ENCODE measurements at places on chromosomes 3 and 15.

DNA sequence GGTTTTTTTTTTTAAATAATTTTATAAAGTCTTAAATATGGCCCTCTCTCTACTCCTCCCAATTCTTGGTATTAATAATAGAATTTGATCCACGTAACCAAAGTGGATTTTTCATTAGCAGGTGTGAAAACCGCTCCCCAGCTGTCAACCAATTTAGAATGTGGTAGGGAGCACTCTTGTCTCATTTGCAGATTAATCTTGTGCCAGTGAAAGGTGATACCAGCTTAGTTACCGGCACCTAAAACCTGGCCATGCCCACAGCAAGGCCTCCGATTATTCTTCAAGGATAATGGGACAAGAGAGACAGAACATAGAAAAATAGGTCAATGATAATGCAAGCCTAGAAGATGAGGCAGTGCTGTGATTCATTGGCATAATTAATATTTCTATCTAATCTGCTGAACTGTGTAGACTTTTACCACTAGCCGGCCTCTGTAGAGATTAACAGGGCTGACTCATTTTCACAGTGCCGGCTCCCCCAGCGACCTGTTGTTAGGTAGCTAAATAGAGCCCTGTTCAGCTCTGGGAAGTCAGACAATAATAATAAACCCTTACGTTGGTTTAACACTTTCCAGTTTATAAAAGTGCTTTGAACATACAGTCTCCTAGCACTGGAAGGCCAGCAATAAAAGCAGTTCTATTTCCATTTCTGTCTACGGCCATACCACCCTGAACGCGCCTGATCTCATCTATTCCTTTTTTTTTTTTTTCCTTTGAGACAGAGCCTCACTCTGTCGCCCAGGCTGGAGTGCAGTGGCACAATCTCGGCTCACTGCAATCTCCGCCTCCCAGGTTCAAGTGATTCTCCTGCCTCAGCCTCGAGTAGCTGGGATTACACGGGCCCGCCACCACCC lies 102.9 kb downstream of the SHQ1 start:
- no peak for DNase-seq

- no peak for DNase-seq
Observed at GRCh38 chr3:135097276-135097946, 302.4 kb downstream of the EPHB1 start.

DNA sequence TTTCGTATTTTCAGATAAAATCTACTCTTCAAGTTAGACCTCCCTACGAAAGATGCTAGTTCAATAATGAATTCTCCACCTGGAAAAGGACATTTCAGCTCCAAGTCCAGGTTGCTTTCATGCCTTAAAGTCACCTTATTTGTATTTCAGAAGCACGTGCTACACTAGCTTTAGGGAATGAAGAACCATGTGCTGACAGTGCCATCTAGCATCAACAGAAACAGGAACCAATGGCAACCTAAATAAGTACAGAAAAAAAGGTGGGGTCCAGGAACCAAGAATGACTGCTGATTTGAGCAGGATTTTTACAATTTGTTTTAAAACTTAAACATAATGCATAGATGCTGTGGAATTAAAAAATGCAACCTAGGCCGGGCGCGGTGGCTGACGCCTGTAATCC lies 77.6 kb upstream of the SNRPN start:
- no peak for DNase-seq

DNA sequence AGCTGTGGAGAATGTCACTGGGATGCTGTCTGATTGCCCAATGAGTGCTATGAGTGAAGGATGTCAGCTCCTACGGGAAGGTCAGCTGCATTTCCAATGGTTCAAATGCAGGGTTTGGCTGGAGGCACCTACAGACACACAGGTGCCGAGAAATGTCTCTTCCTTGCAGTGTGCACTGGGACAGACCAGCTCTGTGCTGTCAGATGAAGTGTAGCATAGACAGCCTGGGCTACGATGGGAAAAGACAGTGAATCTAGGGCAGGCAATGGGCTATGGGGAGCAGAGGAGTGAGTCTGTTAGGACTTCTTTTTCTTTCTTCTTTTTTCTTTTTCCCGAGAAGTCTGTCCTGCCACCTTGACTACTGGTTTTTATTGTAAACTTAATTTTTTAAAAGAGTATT lies 223.1 kb upstream of the EOMES start:
- no peak for DNase-seq

DNA sequence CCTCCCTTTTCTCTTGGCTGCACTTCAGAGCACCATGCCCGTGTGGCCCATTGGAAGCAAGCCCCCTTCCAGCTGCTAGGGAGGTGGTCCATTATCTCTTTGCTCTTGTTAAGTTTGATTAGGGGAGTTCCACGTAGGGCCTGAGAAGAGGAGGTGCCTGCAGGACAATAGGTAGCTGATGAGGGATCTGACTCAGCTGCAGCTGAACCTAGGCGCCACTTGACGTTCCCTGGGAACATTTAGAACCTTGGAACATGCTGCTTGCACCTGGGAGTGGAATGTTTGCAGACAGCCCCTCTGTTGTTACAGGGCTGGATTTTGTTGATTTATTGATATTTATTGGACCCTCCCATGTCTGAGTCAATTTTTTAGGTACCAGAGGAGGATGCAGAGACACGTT lies 4.7 kb downstream of the SMAD3 start:
- no peak for DNase-seq

- peak; percentile 37 for DNase-seq
Observed at GRCh38 chr3:192467230-192468140, 259.9 kb downstream of the FGF12 start.

GRCh38 chr3:16272588-16272987 lies 7.6 kb downstream of the OXNAD1 start:
- no peak for DNase-seq

DNA sequence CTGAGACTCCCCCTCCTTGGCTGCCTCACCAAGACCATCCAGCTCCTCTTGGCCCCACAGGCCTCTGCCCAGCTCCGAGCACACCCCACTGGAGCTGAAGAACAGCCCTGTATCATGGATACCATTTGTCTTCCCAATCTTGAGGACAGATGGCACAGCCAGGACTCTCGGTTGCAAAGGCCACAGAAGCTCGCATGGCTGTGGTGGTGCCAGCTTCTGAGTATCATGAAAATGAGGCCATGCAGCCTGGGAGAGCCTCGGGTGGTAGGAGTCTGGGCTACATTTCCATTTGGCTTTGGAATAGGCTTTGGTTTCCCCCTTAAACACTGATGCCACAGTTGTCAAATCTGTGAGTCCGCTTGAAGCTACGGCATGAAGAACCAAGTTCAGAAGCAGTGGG lies 106.6 kb downstream of the SEMA5B start:
- no peak for DNase-seq

DNA sequence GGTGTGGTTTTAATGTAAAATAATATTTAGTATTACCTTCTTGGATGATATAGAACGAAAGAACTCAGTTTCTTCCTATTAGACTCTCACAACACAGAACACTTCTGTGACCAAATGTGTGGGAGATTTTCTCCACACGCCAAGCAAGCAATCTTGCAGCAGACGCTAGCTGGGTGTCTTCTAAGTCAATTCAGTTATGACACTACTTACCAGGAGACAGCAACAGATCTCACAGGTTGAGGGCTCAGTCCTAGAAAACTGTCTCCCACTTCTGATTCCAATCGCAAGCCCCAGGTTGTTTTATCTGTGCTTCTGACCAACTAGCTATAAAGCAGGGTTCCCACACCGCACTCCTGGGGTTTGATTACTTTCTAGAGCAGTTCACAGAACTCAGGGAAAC lies 41.2 kb downstream of the HERC1 start:
- no peak for DNase-seq

- no peak for DNase-seq
Observed at GRCh38 chr15:25712192-25712960, 150.8 kb downstream of the ATP10A start.

GRCh38 chr3:48157950-48158376 lies 30.3 kb downstream of the CDC25A start:
- DNase-seq = peak; percentile 41

GRCh38 chr15:28991236-28992171 lies 105.7 kb downstream of the APBA2 start:
- no peak for DNase-seq

GRCh38 chr15:57550640-57551039 lies 41.1 kb upstream of the MYZAP start:
- DNase-seq = no peak

GRCh38 chr3:115999001-115999585 lies 375.8 kb downstream of the GAP43 start:
- no peak for DNase-seq

DNA sequence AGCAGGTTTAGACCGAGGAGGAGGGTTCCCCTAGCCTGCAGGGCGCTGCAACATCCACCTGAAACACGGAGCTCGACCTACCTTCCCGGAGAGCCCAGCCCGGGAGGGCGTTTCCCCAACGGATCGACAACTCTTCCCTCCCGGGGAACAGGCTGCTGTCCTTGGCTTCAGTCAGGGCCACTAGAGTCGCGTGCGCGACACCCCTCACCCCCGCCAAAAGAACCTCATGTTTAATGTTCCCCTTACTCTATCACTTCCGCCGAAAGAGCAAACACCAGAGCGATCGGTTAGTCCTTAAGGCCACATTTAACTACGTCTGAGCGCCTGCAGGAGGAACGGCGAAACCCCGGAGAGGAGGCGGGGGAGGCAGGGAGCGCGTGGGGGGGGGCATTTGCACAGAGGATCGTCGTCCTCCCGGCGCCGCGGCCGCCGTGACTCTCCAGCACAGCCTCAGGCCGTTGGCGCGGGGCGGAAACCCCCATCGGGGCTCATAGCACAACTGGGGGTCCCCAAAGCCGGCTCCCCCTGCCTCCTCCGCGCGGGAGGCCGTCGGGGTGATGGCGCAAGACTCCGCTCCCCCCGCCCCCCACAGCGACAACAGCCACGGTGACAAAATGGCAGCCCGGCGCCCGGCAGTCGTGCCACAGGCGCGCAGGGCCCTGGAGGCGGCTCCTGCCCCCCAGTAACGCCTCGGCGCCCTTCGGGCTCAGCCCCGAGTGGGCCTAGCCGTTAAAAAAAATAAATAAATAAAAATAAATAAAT lies 3.2 kb downstream of the ANP32A start:
- DNase-seq = peak; percentile 49

GRCh38 chr15:45863881-45864580 lies 229.2 kb downstream of the SQOR start:
- DNase-seq = no peak

GRCh38 chr15:66251790-66252684 lies 1.5 kb downstream of the MEGF11 start:
- DNase-seq = peak; percentile 36

- DNase-seq = no peak
Observed at GRCh38 chr3:32420126-32421038, 28.7 kb downstream of the CMTM7 start.

GRCh38 chr15:67707520-67708283 lies 117.6 kb upstream of the SKOR1 start:
- DNase-seq = no peak

- no peak for DNase-seq
Observed at GRCh38 chr3:155549087-155549486, 195.8 kb downstream of the PLCH1 start.

DNA sequence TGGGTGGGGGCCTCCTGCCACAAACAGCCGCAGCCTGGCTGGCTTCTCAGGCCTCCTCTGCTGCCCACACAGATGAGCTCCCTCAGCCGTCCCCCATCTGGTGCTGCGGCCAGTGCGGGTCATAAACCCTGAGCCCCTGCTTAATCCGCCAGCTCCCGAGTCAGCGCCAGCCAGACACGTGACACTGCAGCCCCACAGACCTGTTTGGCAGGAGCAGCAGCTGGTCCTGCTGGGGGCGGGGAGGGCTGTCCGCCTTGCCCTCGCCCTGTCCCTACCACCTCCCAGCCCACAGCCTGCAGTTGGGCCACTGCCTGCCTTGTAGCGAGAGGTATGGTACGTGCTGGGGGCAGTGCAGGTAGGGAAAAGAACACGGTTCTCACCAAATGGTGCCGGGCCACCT lies 86.2 kb downstream of the IQSEC1 start:
- no peak for DNase-seq

- peak; percentile 88 for DNase-seq
Observed at GRCh38 chr3:47802734-47803479, at the start of gene DHX30. Gene DHX30 (plus strand): TSS chr3:47803138. CDS start chr3:47810684, 7,546 bp downstream.

DNA sequence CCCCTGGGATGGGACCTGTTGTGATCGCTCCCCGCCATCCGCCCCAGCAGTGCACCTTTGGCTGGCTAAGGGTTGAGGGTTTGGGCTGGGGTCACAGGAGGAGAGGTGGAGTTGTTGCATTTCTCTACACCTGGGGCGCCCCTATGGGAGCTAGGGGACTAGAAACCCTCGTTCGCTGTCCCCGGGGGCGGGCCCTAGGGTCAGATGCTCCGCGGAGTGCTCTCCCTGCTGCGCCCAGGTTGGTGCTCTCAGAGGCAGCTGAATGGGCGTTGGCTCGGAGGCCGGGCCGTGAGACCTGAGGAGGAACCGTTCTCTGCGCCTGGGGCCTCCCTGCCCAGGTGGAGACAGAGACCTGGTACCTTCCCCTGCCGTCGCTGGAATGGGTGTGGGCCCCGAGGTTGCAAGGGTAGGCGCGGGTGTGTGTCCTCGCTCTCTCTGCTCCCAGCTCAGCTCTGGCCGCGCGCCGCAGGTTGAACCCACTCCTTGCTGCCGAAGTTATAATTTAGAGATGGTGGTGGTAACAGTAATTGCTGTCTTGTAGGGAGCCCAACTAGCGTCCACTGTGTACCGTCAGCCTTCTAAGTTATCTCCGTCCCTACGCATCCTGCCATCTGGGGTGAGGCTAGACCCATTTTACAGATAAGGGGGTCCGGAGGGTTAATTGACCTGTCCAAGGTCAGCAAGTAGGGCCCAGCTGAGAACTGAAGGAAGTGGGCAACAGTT lies 965 bp downstream of the FLNB start:
- peak; percentile 20 for DNase-seq

DNA sequence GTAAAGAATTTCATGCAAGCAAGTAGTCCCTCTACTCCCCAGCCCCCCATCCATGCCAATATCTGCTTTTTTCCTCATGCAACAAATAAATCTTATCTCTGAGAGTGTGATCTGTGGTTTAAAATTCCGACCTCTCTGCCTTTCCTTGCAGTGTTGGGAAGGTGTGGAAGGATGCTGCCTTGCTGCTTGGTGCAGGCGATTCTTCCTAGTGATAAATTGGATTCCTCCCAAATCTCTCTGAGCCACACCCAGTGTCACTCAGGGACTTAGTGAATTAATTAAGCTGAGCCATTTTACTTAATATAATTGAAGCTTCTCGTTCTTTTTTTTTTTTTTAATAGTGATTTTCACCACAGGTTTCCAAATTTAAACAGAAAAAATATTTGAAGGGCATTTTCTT lies 3.4 kb downstream of the GAP43 start:
- no peak for DNase-seq

- DNase-seq = no peak
Observed at GRCh38 chr3:133749427-133750258, 3.5 kb downstream of the TF start.

GRCh38 chr3:123732447-123732846 lies 147.6 kb upstream of the HACD2 start:
- DNase-seq = peak; percentile 91

DNA sequence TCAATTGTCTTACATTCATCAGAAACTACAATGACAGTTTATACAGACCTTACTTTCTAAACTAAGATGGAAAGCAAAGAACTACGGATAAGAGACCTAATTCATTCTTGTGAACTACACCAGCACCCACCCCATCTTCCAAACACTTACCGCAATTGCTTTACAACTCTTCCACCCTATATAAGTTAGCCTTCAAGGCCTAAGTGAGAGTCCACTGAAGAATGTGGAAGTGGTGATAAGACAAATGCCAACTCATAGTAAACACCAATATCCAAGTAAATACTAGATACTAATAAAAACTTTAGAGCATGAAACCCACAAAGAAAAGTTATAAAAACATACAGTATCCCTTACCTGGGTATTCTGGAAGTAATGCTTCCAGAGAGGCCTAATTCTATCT lies 13.6 kb downstream of the ARF4 start:
- no peak for DNase-seq
